ENCODE measurements at places on chromosomes 4 and X. TPM values are rescaled to one million over a fixed set of nuclear protein-coding genes. Genes with fewer than 3 reads are reported as not detected.

DNA sequence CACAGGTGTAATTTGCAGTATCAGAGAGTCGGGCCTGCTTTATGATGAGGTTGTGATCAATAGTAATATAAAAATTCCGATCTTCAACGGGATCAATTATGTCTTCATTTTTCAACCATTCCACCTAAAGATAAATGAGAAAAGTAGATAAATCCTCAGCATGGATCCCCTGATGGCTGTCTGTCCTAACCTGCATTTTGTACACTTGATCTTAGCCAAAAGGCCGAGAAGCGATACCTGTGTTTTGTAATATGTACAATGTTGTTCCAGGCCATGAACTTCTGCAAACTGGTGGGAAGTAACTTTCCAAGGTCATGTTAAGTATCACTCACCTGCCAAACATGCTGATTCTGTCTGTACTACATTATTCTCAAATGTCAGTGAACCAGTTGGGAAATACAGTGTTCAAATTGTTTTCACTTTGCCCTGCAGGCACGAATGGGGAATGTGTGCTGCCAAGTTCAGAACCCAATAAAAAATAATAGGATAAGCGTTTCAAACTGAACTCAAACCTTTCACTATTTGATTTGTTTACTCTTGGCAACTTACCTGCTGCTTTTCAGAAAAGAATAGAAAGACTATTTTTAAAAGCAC is 298.1 kb downstream of the UNC5C start:
- no peak overlapping the region for H3K4me3 ChIP-seq
- no peaks in the 10 kb centered on the region for H3K4me1 ChIP-seq
- H3K27ac ChIP-seq: no peak overlapping the region
- no peaks in the 10 kb centered on the region for H3K27me3 ChIP-seq
- no peak for DNase-seq

DNA sequence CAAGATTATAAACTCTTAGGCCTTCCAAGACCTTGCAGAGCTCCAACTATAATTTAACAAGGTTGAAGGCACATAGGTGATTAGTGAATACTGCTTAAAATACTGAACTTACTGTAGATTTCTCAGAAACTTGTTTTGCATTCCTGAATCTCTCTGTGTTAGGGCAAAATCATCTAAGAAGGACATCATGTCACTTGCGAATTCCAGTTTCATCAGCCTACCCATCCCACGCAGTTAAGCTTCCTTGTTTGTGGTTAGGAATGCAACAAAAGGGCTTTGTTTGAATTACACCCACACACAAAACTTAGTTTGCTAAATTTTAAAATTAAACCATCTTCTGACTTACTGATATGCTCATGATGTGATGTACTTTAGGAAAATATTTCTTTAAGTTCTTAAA is 174.0 kb downstream of the SOWAHB start:
- H3K4me1 ChIP-seq: peaks cover 32% of the 10 kb centered on the region
- peak; percentile 42 for DNase-seq
- no peak overlapping the region for H3K27ac ChIP-seq
- H3K27me3 ChIP-seq: no peaks in the 10 kb centered on the region

GRCh38 chrX:147894366-147894963 is 17.3 kb upstream of the FMR1 start:
- H3K4me1 ChIP-seq: no peaks in the 10 kb centered on the region
- no peaks in the 10 kb centered on the region for H3K27me3 ChIP-seq
- no peaks in the 10 kb centered on the region for H3K36me3 ChIP-seq
- DNase-seq: peak; percentile 7

- peaks cover 42% of the 10 kb centered on the region for H3K27me3 ChIP-seq
- H3K36me3 ChIP-seq: no peaks in the 10 kb centered on the region
- peaks cover under 1% of the 10 kb centered on the region for H3K4me1 ChIP-seq
- no peak for DNase-seq
These were observed 5.4 kb upstream of the TRPC3 start for GRCh38 chr4:121957266-121957665.

GRCh38 chrX:40622479-40623138 is 619 bp upstream of the MPC1L start:
- H3K4me1 ChIP-seq: no peaks in the 10 kb centered on the region
- H3K36me3 ChIP-seq: no peaks in the 10 kb centered on the region
- DNase-seq: no peak
- no peak overlapping the region for H3K4me3 ChIP-seq
- H3K27me3 ChIP-seq: no peaks in the 10 kb centered on the region

- no peak overlapping the region for H3K4me3 ChIP-seq
- no peaks in the 10 kb centered on the region for H3K36me3 ChIP-seq
- H3K27ac ChIP-seq: no peak overlapping the region
- peaks cover 4% of the 10 kb centered on the region for H3K4me1 ChIP-seq
- no peaks in the 10 kb centered on the region for H3K27me3 ChIP-seq
- DNase-seq: no peak
These were observed 20.9 kb downstream of the PGM2 start for GRCh38 chr4:37847311-37847884.

- H3K36me3 ChIP-seq: no peaks in the 10 kb centered on the region
- H3K27ac ChIP-seq: no peak overlapping the region
- H3K4me3 ChIP-seq: no peak overlapping the region
- H3K4me1 ChIP-seq: no peaks in the 10 kb centered on the region
These were observed 78.2 kb downstream of the IL21 start for GRCh38 chr4:122542411-122543236.

- no peak overlapping the region for H3K27ac ChIP-seq
- peak; percentile 77 for DNase-seq
- H3K36me3 ChIP-seq: no peaks in the 10 kb centered on the region
These were observed 278 bp downstream of the RELL1 start for GRCh38 chr4:37685823-37686372.

- DNase-seq: no peak
- H3K27me3 ChIP-seq: peaks cover 5% of the 10 kb centered on the region
- H3K4me1 ChIP-seq: peaks cover 6% of the 10 kb centered on the region
- no peak overlapping the region for H3K4me3 ChIP-seq
These were observed 6.9 kb downstream of the FGF13 start for GRCh38 chrX:138704596-138704995.

FGFRL1 gene
- 9.6 TPM for total RNA-seq

MAGEA3 gene
- not detected for total RNA-seq

GLOD5 gene
- total RNA-seq: not detected

EDNRA gene
- total RNA-seq: 3.4 TPM

Measured in neural progenitor cell (in vitro differentiated cells).